ENCODE measurements at places on chromosomes 1 and 21.

DNA sequence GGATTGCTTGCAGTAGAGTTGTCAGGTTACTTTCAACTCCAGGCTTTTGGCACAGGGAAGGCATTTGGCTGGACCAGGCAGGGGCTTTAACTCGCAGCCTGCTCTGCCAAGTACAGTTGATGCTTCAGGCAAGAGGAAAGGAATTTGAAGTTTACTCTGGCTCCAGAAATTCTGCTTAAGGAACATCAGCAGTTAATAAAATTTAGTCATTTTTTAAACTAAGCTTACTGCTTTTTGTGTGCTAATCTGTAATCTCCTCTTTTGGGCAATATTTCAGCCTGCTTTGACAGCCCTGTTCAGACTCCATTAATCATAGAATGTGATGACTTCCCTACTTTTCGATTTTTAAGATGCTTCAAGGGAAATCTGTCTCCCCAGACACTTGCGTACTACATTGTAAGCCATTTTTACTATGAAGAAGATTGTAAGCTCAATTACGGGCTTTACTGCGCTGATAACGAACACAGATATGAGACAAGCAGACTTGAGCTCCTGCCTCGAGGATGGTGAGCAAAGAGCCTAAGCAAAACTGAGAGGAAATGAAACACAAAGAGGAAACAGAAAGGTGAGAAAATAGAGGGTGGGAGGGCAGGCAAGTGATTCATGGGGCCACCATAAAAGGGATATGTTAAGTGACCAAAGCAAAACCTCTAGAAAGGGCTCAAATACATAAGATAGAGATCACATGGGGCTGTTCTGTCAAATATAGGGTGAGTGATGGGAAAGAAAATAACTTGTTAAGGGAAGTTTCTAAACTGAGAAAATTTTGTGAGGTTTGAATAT is 76.6 kb upstream of the VAV3 start:
- no peak for DNase-seq

GRCh38 chr1:54249819-54250435 is 50.0 kb downstream of the MRPL37 start:
- DNase-seq, result peak; percentile 60

DNA sequence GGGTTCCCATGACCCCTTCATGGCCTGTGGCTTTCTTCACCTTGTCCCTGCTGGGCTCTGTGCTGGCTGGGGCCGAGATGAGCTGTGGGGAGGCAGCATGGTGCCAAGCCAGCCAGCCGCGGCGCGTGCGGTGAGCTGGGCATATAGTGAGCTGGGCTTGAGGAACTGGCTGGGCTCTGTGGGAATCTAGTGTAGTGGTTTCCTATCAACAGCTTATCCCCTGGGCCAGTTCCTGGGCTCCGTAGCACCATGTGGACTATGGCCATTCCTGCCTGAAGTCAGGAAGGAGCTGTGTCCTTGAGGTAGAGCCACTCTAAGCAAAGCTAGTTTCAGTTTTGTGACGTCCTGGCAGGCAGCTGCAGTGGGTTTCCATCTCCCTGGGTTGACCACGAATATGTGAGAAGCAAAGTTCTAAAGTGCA is 1.8 kb downstream of the NCMAP start:
- no peak for DNase-seq

GRCh38 chr1:210328746-210329503 is at the start of gene HHAT:
Gene HHAT, plus strand, starts transcription at chr1:210328902. Its CDS starts 20,074 bp downstream, at chr1:210348976.
- no peak for DNase-seq

- no peak for DNase-seq
Observed at GRCh38 chr1:101003012-101003650, 22.5 kb downstream of the DPH5 start.

DNA sequence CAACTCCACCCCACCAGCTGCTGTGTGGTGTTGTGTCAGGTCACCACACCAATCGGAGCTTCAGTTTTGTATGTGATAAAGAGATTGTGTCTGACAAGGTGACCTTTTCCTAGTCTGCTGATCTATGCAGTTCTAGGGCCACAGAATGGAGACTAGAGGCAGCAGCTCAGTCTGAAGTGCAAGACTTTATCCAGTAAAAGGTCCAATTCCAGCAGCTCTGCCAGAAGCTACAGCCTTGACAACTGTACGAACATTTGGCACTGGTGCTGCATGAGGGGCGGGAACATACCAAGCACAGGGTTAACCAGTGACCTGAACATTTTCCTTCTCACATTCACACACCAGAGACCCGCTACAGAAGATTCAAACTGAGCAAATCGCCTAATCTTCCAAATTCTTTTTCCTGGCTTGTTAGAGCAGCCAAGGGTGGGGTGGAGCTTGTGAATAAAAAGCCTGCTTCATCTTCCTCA is 9.3 kb downstream of the FMO1 start:
- no peak for DNase-seq

DNA sequence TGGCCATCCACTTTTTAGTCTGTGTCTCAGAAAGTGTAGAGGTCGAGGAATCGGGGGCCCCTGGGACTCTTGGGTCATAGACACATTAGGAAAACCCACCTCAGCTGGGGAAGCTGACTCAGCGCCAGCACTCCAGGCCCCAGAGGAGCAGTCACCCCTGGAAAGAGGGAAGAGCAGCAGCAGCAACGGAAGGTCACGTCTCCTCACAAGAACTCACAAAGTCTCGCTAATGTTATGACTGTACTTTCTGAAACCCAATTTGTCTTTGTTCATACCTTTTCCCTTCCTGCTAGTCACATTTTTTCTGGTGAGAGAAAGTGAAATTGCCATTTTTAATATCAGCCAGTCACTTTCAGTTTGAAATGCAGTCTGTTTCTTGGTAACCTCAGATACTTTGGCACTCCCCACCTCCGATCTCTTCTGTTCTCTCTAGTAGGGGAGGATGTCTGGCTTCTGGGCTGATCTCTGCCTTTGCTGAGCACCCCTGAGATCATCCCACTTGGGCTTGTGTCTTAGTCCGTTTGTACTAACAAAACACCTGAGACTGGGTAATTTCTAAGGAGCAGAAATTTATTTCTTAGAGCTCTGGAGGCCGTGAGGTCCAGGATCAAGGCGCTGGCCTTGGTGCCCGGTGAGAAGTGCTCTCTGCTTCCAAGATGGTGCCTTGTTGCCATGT is 6.0 kb upstream of the NLRP3 start:
- DNase-seq, result no peak

DNA sequence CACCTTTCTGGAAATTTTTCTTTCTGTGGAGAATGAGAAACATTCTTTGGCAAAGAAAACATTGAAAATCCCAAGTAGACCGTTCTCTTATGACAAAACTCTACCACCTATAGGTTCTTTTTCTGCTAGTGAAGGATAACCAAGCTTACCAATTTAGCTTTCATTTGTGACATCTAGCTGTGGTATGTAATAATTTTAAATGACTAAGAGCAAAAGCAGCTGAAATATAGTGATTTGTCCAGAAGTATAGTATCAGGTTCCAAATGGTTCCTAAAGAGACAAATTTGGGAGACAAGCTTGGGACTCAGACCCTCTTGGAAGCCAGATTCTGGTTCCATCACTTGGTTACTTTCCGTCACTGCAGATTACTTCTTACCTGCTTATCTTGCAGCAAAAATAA is 24.4 kb downstream of the FUBP1 start:
- no peak for DNase-seq

GRCh38 chr1:107824946-107825345 is 140.0 kb downstream of the VAV3 start:
- DNase-seq, result no peak

GRCh38 chr1:34790985-34791384 is 1.8 kb upstream of the GJA4 start:
- no peak for DNase-seq

DNA sequence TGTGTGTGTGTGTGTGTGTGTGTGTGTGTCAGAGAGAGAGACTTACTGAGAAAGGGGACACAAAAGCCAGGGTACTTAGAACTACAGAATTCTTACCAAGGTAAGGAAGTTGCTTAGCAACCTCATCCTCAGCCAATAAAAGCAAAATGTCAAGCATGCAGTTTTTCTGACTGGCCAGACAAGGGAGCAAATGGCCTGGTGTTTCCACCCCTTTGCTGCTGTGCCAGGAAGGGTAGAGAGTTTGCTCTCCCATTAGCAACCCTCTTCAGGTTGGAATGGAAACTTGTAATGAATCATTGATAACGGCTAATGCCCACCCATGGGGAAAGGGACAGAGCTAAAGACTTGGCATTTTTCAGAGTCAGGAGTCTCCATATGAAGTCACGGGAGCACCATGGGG is 10.6 kb downstream of the RXRG start:
- DNase-seq, result no peak

GRCh38 chr1:3881193-3881480 is 18.9 kb downstream of the C1orf174 start:
- no peak for DNase-seq

- DNase-seq, result no peak
Observed at GRCh38 chr1:202268032-202268431, 73.7 kb downstream of the UBE2T start.

DNA sequence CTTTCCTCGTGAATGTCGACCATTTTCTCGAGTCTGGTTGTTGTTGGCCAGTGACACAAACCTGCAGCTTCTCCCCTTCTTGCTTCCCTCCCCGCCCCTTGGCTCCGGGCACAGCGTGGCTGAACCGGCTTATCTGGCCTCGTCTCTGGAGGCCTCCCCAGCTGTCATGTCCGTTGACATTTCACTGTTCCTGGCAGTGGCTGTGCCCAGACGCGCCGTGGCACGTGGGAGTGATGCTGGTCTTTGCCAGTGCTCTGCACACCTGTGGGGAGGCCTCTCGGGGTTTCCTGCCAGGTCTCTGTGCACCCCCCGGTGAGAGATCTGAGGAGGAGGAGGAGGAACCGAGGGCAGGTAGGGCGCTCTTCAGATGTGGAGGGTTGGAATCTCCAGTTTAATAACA is 23.7 kb downstream of the SKI start:
- DNase-seq, result no peak

DNA sequence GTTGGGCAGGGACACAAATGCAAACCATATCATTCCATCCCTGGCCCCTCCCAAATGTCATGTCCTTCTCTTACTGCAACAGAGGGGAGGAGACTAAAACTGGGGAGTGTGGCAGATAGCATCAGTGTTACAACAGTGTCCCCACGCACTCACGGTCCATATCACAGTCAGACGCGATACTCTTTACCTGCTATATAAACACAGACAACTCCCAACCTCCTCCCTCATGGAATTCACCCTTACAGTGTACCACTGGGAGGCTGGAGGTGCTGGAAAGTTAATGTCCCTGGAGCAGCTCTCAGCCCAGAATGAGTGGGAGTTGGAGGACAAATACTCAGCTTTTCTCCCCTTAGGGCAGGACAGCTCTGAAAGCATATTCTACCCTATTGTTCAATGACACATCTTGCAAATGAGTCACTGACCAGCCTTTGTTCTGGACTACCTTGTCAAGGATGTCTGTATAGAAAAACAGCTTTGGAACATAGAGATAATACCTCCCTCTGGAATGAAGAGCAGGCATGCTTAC is 445.9 kb downstream of the SETD4 start:
- no peak for DNase-seq

- DNase-seq, result no peak
Observed at GRCh38 chr1:47972864-47973432, 24.2 kb downstream of the TRABD2B start.

DNA sequence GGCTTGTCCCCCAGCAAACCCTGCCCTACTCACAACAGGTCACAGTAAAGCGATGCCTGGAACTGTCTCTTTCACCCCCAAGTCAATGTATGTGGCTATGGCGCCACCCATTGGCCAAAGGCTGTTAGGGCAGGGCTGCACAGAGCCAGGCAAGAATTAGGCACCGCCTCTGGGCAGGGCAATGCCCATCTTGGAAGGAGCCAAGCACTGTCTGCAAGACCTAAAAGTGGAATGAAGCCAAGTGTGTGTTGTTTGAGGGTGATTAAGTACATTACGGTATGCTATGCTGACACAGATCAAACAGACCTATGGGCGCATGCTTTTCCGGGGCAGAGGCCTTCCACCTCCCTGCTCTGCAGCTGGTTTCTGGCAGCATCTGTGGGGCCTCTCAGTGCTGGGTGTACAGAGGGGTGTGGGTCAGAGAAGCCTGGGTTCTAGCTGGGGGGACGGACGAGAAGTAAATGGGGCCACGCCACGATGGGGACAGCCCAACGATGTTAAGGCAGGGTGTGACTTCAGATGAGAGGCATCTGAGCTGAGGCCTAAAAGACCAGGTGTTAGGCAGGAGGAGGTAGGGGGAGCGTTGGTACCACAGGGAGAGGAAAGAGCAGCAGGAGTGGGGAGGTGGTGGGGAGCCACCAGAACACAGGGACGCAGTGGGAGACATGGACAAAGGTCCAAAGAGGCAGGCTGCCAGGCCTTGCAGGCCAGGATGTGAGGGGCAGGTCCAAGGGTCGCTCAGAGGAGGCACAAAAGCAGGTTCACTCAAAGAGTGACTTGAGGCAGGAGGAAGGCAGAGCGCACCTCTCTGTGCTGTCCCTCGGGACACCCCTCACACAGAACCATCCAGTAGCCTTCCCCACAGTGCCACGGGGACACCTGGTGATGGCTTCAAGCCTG is 49.8 kb downstream of the ACOT7 start:
- DNase-seq, result peak; percentile 59

DNA sequence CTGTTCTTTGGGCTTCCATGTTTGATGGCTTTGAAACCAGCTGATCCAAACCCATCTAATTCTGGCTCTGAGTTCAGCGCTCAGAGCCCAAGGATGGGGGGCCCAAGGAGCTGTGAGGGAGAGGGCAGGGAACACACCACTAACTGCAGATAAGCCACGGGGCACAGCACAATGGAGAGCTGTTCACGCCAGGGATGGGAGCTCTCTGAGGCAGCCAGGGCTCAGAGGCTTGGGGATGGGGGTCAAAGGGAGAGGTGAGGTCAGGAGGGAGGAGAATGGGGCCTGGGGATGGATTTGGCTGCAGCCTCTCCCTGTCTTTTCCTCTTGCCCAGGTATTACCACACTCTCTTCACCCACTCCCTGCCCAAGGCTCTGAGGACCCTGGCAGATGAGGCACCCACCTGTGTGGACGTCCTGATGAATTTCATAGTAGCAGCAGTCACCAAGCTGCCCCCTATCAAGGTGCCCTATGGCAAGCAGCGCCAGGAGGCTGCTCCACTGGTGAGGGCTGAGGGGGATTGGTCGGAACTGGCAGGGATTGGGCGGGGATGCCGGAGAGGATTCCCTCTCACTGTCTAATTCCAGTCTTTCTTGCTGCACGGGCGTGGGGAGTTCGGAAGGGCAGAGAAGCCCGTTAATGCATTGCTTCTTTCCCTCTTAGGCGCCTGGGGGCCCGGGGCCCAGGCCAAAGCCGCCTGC is 11.3 kb downstream of the SLC30A2 start:
- no peak for DNase-seq

GRCh38 chr1:99546432-99547416 is 99.2 kb upstream of the PALMD start:
- DNase-seq, result no peak

GRCh38 chr1:32741413-32742198 is 39.0 kb upstream of the SYNC start:
- no peak for DNase-seq

DNA sequence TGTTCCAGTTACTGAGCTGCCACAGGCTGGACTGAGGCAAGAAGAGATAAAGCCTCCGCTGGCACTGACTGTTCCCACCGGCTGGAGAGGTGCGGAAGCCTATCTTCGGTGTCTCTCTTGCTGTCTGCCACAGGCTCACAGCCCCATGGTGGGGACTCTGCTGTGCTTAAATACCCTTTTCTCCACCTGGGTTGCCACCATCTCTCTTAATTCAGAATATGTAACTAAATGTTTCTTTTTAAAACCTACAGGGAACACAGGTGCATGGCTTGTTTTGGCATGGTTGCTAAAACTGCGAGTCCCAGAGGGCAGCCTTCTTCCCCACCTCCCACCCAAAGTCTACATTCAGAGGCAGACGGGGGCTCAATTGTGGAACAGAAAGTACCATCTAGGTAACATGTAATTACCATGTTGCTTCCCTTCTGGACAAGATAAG is 8.1 kb upstream of the LBR start:
- no peak for DNase-seq

Data from Panc1 (cell line).